ENCODE measurements at places on chromosomes 4 and X. TPM values are rescaled to one million over a fixed set of nuclear protein-coding genes. Genes with fewer than 3 reads are reported as not detected.

Gene ASB12
- total RNA-seq, result not detected

Gene MAGEA2
- total RNA-seq, result 0.28 TPM

Gene KIF4A
- 62.6 TPM for total RNA-seq

Gene SSX3
- not detected for total RNA-seq

Gene PRSS12
- total RNA-seq, result 0.23 TPM

- no peaks in the 10 kb centered on the region for H3K27me3 ChIP-seq
- H3K4me1 ChIP-seq, result no peaks in the 10 kb centered on the region
- H3K27ac ChIP-seq, result peak within 1 kb of the TSS; percentile 76
- H3K36me3 ChIP-seq, result peaks cover 6% of the 10 kb centered on the region
- DNase-seq, result peak; percentile 45
- peak within 1 kb of the TSS; percentile 82 for H3K4me3 ChIP-seq
These were observed at the start of gene RBM41 for GRCh38 chrX:107118322-107119147. RBM41 (minus strand) TSS chrX:107118822; CDS start chrX:107118773, 49 bp downstream.

GRCh38 chr4:76179398-76180318 lies 31.5 kb upstream of the NUP54 start:
- no peak overlapping the region for H3K27ac ChIP-seq
- H3K27me3 ChIP-seq, result no peaks in the 10 kb centered on the region
- peaks cover 4% of the 10 kb centered on the region for H3K36me3 ChIP-seq
- H3K4me1 ChIP-seq, result no peaks in the 10 kb centered on the region

GRCh38 chr4:95155759-95156451 lies 392.9 kb downstream of the UNC5C start:
- no peaks in the 10 kb centered on the region for H3K36me3 ChIP-seq
- H3K27ac ChIP-seq, result no peak overlapping the region
- no peak overlapping the region for H3K4me3 ChIP-seq
- no peaks in the 10 kb centered on the region for H3K4me1 ChIP-seq

DNA sequence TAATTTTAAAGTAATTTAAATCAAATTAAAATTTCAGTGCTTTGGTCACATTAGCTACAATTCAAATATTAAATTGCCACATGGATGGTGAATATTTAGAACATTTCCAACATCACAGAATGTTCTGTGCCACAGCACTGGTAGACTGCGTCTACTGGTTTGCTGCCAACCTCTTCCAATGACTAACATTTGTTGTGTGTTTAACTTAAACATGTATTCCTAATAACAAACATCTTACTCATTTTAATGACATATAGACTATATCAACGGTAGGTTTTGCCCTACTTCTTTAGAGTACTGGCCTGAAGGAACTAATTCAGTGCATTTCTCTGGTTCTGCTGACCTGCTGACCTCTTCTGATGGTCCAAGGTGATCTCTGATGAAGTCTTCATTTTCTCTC lies 157.6 kb downstream of the DCK start:
- H3K27ac ChIP-seq, result no peak overlapping the region
- H3K27me3 ChIP-seq, result no peaks in the 10 kb centered on the region
- H3K4me3 ChIP-seq, result no peak overlapping the region
- DNase-seq, result no peak
- H3K36me3 ChIP-seq, result no peaks in the 10 kb centered on the region
- no peaks in the 10 kb centered on the region for H3K4me1 ChIP-seq

GRCh38 chr4:125838202-125838601 lies 523.4 kb downstream of the FAT4 start:
- H3K27ac ChIP-seq, result no peak overlapping the region
- DNase-seq, result no peak
- no peaks in the 10 kb centered on the region for H3K4me1 ChIP-seq
- H3K27me3 ChIP-seq, result no peaks in the 10 kb centered on the region
- no peaks in the 10 kb centered on the region for H3K36me3 ChIP-seq

- no peak for DNase-seq
- H3K4me1 ChIP-seq, result peaks cover 2% of the 10 kb centered on the region
- H3K27me3 ChIP-seq, result no peaks in the 10 kb centered on the region
These were observed 67.1 kb downstream of the PGRMC2 start for GRCh38 chr4:128220286-128221235.

DNA sequence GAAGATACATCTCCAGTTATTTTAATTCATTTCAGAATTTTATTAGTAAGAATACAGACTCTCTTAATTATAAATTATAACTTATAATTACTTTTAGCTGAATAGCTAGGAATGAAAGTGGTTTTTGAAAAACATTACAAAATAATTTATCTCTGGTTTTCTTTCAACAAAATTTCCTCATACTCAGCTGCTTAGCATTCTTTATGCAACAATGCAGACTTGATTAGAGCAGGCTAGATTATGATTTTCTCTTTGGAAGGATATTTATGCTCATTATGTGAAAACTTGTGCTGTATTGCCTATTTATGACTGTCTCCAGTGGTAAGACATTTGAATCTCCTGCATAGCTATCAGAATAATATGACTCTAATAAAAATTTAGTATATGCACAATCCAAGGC lies 2023.7 kb downstream of the C4orf33 start:
- H3K27ac ChIP-seq, result no peak overlapping the region
- H3K36me3 ChIP-seq, result no peaks in the 10 kb centered on the region
- H3K4me3 ChIP-seq, result no peak overlapping the region
- no peaks in the 10 kb centered on the region for H3K27me3 ChIP-seq
- H3K4me1 ChIP-seq, result no peaks in the 10 kb centered on the region

DNA sequence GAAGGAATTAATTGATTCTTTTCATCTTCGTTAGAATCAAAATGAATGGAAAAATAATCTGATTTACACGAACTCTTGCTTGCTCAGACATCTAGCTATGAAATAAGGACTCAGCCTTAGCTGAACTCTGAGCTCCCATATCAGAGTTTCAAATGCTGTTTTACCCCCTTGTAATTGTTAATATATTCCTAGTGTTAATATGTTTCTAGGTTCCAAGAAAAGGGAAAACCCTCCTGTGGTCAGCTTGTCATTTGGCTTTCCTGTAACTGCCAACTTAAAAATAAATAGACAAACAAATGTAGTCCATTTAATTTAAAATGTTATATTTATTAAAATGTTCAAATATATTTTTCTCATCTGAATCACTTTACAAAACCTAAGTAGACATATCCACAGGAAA lies 432.1 kb downstream of the ARHGAP24 start:
- no peak overlapping the region for H3K4me3 ChIP-seq
- no peak overlapping the region for H3K27ac ChIP-seq
- H3K27me3 ChIP-seq, result no peaks in the 10 kb centered on the region
- no peak for DNase-seq
- no peaks in the 10 kb centered on the region for H3K36me3 ChIP-seq
- no peaks in the 10 kb centered on the region for H3K4me1 ChIP-seq

DNA sequence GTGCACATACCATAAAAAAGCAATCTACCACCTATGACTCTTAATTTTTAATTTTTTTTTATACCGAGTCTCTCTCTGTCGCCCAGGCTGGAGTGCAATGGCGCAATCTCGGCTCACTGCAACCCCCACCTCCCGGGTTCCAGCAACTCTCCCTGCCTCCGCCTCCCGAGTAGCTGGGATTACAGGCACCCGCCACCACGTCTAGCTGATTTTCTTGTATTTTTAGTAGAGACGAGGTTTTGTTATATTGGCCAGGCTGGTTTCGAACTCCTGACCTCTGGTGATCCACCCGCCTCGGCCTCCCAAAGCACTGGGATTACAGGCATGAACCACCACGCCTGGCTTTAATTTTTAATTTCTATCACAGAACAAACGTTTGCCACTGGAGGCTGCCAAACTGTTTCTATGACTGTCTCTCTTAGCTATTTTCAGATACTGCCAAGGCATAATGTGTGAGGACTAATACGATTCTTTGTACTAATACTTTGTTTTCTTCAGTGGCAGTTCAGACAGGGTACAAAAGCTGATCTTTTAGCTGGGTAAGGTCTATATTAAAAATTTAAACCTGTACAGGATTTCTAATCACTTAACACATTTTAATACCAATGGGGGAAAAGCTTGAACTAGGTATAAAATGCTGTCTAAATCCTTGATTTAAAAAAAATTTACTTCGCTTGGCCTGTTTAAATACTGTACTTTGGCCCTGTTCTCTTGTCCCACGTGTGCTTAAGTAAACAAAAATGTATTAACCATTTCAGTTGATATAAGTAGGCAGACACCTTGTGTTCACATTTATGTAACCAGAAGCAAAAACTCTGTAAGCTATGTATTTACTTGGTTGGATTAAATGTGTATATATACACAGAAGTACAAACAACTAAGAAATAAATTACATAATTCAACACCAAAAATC lies 2.3 kb downstream of the PGRMC2 start:
- H3K36me3 ChIP-seq, result no peaks in the 10 kb centered on the region
- H3K27me3 ChIP-seq, result no peaks in the 10 kb centered on the region
- no peaks in the 10 kb centered on the region for H3K4me1 ChIP-seq
- no peak for DNase-seq
- peak overlapping the region; percentile 86 for H3K4me3 ChIP-seq

- no peak for DNase-seq
- H3K4me1 ChIP-seq, result peaks cover 5% of the 10 kb centered on the region
- H3K27ac ChIP-seq, result no peak overlapping the region
- H3K27me3 ChIP-seq, result no peaks in the 10 kb centered on the region
- H3K36me3 ChIP-seq, result no peaks in the 10 kb centered on the region
These were observed 77.4 kb downstream of the MGST2 start for GRCh38 chr4:139743027-139743426.

- H3K4me1 ChIP-seq, result no peaks in the 10 kb centered on the region
- no peaks in the 10 kb centered on the region for H3K36me3 ChIP-seq
- H3K27ac ChIP-seq, result no peak overlapping the region
- H3K27me3 ChIP-seq, result no peaks in the 10 kb centered on the region
These were observed 228.0 kb downstream of the RASL11B start for GRCh38 chr4:53089936-53090729.

DNA sequence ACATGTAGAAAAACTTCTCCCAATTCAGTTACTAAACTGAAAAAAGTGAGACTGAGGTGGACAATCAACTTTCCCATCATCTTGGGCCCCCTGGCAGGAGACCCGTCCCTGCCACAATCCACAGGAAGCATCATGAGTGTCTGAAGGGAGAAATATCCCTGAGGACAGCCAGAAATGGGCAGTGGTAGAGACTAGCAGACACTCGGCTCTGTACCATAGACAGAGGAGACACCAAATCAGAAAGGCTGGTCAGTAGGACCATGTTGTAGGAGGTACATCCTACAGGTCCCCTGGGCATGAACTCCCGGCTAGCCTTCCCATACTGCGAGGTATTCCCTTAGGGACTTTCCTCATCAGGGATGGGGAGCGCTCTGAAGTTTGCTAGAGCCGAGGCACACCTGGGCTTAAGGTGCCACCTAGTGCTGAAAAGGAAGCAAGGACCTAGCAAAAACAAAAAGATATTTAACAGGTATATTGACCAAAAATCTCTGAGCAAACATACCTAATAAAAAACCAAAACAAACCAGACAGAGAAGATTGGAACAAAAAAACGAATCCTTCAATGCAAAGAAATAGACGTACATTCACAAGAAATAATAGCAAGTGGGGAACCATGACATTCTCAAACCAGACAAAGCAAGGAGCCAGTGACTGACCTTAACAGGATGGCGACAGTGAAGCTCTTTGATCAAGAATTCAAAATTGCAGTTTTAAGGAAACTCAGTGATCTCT lies 55.6 kb downstream of the HAUS3 start:
- no peaks in the 10 kb centered on the region for H3K27me3 ChIP-seq
- no peaks in the 10 kb centered on the region for H3K4me1 ChIP-seq
- no peaks in the 10 kb centered on the region for H3K36me3 ChIP-seq
- no peak overlapping the region for H3K4me3 ChIP-seq

GRCh38 chrX:115606861-115607260 lies 45.9 kb downstream of the PLS3 start:
- H3K4me3 ChIP-seq, result no peak overlapping the region
- H3K27me3 ChIP-seq, result no peaks in the 10 kb centered on the region
- peaks cover 2% of the 10 kb centered on the region for H3K36me3 ChIP-seq

DNA sequence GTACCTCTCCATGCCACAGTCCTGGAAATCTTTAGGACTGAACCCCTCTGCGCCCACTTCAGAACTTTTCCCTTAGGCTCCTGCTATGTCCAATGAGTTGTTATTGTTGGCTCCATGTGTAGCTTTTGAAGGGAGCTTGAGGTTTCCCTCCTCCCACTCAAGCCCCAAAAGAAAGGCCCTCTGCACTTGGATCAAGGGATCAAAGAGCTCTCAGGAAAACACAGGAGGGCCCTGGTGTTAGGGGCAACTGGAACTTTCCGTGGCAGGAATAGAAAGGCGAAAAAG lies 135.0 kb downstream of the RASL11B start:
- H3K4me1 ChIP-seq, result no peaks in the 10 kb centered on the region
- no peak overlapping the region for H3K27ac ChIP-seq
- H3K4me3 ChIP-seq, result no peak overlapping the region

DNA sequence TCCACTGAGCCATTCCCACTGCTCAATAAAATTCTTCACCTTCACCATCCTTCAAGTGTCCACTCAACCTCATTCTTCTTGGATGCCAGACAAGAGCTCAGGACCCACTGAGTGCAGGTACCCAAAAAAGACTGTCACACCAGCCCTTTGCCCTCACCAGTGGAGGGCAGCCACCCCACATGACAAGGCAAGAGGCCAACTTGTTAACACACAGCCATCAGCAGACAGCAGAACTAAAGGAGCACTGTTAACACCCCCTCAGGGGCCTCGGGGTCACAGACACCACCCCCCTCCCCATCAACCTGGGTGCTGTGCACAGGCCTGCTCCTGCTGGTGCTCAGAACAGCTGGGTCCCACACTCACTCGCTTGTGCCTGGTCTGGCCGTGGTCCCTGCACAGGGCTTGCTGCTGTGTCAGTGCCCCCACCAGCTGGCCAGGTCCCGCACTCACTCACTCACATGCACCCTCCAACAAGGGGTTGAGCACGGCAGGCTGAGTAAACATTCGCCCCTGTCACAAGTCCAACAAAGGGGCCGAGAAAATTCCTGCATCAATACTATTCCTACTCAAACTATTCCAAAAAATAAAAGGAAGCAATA lies 54.1 kb downstream of the ATRX start:
- no peaks in the 10 kb centered on the region for H3K36me3 ChIP-seq
- DNase-seq, result no peak
- H3K27me3 ChIP-seq, result no peaks in the 10 kb centered on the region
- H3K4me3 ChIP-seq, result no peak overlapping the region
- H3K27ac ChIP-seq, result no peak overlapping the region

DNA sequence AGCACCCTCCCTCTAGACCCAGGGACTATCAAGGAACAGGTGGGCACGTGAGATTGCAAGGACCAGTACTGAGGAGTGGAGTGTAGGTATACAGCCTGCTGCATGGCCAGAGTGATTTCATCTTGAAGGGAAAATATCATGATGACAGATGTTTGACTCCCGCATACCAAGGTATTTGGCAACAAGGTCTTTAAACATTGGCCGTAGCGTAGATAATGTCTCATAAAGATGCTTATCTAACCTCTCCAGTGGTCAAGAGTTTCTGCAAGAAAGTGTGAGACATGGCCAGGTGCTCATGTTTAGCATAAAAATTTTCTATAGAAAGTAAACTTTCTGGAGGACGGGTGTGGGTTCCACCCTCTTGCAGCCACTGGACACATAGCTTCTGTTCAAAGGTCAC lies 18.7 kb upstream of the ZNF630 start:
- H3K4me3 ChIP-seq, result no peak overlapping the region
- no peak overlapping the region for H3K27ac ChIP-seq
- H3K27me3 ChIP-seq, result no peaks in the 10 kb centered on the region
- DNase-seq, result no peak

GRCh38 chrX:95885074-95885473 lies 799.6 kb upstream of the DIAPH2 start:
- no peaks in the 10 kb centered on the region for H3K4me1 ChIP-seq
- H3K36me3 ChIP-seq, result no peaks in the 10 kb centered on the region

GRCh38 chrX:121114691-121115090 lies 67.3 kb downstream of the GLUD2 start:
- DNase-seq, result no peak
- H3K36me3 ChIP-seq, result no peaks in the 10 kb centered on the region
- H3K4me3 ChIP-seq, result no peak overlapping the region

Data from Panc1 (cell line).